Activated naive CD8-positive, alpha-beta T cell treated with anti-CD3 and anti-CD28 coated beads, Interleukin-2, amount 50 U/mL, for 16 hours (primary cell): ENCODE measurements at places on chromosomes 1 and 21.

GRCh38 chr1:233721004-233721595, 107.2 kb downstream of the KCNK1 start:
- DNase-seq = no peak

- no peak for DNase-seq
Observed at GRCh38 chr1:88727205-88727604, 43.1 kb downstream of the PKN2 start.

GRCh38 chr1:160795951-160796383, at the start of gene LY9:
LY9 (plus strand) TSS chr1:160796174; CDS start chr1:160796188, 14 bp downstream.
- peak; percentile 58 for DNase-seq

DNA sequence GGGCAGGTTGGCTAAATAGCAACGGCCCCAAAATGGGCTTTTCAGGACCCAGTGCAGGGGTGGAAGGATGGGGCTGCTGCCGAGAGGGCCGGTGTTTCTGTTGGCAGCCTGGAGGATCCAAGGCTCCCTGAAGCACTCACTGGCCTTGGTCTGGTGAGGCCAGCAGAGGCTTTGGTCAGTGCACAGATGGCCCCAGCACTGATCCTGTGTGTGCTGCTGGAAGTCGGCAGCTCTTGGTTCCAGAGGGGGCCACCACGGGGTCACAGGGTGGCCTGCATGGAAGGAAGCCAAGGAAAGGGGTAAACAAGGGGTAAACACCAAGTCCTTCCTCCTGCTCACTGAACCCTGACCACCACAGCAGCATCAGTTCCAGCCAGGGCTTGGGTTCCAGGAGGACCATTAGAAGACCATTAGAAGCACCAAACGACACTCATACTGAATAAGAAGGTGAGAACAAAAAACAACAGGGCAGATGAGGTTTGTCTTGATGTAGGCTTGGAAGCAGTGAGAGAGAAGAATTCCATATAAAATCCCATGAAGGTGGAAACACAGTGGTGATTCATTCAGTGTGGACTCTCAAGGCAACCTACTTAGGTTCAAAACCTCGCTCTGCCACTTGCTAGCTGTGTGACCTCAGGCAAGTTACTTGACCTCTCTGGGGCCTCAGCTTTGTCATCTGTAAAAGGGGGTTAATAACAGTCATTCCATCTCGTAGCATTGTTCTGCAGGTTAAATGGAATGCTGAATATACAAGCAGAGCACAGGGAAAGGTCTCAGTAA, 184.5 kb downstream of the RUNX1 start:
- no peak for DNase-seq

GRCh38 chr1:228415853-228416216, 826 bp downstream of the TRIM17 start:
- no peak for DNase-seq

DNA sequence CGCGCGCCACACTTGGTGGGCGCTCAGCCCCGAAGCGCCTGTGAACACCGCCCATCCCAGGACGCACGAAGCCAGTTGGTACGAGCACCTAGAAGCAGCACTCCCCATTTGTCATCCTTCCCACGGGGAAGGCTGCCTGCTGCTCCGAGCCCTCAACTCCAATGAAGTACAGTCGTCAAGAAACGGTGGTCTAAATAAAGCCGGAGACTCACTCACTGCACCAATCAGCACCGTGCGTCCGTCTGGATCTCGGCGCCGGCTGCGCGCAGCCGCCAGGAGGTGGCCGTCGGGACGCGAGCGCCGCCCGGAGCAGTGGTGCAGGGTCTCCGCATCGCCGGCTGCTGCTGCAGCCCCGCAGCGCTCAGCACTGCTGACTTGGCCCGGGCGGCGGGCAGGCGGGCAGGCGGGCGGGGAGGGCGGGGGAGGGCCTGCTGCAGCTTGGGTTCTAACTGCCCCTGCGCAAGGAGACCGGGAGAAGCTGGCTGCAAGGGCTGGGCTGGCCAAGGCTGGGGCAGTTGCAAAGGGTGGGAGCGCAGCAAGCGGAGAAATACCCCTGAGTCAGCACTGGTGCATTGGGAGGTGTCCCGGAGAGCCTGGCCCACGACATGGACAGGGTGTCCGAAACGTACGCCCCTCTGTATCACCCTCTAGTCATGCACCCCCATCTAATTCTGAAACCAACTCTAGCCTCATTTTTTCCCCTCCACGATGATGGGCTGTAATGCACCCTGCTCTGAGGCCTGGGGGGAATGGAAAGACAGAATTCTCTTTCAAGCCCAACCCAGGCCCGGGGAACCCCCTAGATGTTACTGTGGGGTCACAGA, 35.8 kb upstream of the H6PD start:
- DNase-seq = no peak

DNA sequence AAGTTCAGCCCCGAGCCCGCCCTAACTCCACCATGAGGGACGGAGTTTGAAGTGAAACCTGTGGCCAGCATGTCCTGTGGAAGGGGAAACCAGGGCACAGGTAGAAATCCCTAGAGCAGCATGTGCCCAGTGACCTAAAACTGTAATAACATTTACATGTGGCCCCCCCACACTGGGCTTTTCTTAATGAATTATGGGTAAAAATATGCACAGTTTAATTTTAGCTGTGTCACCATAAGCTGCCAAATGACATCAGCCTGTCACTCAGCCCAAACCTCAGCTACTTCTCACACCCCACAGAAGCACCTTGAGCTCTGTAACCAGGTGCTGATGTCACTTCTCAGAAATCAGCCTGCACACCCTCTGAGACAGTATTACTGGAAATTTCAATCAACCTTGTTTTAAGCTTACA, 50.0 kb upstream of the SLC19A1 start:
- peak; percentile 54 for DNase-seq

GRCh38 chr1:45297666-45298356, 28.9 kb upstream of the HPDL start:
- DNase-seq = no peak

DNA sequence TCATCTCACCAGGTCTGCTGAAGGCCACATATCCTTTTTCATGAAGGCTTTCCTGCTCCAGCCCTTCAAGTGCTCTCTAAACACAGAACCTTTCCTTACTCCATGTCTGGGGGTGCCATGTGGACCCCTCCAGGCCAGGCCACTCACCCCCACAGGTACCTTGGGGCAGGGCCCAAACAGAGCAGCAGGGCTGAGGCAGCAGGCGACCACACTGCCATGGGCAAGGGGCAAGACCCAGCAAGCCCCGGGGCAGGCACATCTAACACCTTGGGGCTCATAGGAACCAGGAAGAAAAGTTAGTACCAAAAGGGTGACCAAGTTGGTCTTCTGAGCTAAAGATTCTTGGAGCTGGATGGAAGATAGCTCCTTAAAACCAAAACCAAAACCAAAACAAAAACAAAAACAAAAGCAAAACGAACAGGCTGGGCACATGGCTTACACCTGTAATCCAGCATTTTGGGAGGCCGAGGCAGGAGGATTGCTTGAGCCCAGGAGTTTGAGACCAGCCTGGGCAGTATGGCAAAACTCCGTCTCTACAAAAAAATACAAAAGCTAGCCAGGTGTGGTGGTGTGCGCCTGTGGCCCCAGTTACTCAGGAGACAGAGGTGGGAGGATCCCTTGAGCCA, 63.7 kb downstream of the MRPL37 start:
- no peak for DNase-seq

DNA sequence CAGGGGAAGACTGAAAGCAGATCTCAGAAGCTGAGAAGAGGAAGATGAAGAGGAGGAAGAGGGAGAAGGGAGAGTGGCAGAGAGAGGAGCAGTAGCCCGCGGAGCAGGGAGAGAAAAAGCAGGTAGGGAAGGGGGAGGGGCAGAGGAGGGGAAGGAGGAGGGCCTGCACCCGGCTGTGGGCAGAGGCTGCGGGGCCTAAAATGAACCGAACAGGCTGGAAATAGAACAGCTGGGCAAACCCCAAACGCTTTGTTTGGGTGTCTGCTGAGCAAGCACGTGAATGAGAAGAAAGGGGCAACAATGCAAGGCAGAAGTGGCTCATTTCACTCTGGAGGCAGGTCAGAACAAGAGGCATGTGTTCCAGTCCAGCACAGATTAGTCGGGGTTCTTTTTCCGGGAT, 33.5 kb downstream of the KCNC4 start:
- DNase-seq = no peak

GRCh38 chr21:14403681-14404318, 20.9 kb upstream of the HSPA13 start:
- no peak for DNase-seq
